ENCODE measurements at places on chromosomes 7 and 10.

DNA sequence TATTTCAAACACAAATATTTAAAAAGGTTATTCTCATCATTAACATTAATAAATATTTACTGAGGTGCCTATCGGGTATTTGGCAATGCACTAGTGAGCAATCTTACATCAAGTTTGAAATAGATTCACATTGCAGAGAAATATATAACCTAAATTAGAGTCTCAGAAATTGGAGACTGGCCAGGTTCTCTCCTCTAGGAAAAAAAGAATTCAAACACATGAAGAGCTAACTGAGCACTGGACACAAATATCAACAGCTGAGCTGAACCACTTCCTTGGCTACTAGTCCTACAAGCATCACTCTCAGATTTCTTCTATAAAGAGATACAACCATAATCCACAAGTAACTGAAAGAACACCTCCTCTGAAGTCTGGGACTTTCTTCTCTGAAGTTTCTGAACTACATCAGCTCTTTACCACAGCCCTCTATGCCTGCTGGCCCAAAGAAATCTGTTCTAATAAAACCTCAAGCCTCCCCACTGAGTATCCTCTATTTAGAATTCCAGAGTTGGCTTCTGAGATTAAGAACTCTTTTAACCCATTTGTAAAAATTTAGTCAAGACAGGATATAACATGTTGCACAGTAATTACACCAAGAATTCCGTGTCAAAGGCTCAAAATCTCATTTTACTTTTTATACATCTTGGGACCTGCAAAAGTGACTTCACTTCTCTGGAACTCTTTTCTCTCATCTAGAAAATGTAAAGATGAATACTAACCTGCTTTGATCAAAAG, 45.2 kb downstream of the MTERF1 start:
- DNase-seq, result no peak

DNA sequence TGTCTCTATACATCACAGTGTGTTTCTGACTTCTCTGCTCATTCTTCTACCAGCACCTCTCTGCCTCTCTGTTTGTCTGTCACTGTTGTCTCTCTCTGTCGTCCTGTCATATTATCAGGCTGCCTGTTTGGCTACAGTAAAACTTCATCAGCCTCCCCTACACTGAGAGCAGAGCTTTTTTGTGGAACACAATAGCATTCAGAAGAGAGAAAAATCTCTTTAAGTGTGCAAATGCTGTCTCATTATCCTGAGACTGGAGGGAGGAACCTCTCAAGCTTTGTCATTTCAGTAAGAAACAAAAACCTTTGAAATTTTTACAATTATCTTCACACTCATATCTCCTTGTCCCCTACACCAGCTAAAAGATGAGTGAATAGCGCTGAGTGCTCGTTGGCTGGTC, 148.4 kb downstream of the PLPP4 start:
- no peak for DNase-seq

GRCh38 chr7:133230591-133231194, 22.2 kb upstream of the EXOC4 start:
- DNase-seq, result peak; percentile 73

DNA sequence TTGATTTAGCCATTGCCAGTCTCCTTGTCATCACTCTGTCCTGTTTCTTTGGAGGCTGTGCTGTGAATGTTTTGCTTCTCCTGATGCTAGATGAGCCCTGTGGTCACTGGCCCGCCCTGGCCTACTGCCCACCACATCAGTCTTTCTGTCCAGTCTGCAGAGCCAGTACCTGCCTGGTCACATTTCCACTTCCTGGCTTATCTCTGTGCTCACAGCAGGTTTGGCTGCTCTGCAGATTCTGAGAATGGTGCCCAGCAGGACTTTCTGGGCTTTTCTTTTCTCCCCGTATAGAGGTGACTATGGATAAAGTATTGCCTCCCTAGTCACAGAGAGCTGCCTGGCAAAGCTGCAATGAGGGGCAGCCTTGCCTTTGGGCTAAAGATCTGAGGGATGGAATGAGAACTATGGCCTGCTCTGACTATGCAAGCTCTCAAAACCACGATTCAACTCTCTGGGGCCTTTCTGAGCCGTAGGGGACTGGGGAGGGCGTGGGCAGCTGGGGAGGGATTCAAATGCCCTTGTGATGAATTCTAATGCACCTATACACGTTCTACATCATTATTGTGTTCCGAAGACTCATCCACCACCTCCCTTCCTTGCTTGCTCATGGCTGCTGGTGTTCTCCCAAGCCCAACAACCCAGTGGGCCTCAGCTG, 410.4 kb upstream of the NPVF start:
- no peak for DNase-seq

- DNase-seq, result no peak
These were observed 762.0 kb downstream of the SORCS1 start for GRCh38 chr10:106402458-106402857.

GRCh38 chr10:6054884-6055283, 7.3 kb downstream of the IL2RA start:
- no peak for DNase-seq

DNA sequence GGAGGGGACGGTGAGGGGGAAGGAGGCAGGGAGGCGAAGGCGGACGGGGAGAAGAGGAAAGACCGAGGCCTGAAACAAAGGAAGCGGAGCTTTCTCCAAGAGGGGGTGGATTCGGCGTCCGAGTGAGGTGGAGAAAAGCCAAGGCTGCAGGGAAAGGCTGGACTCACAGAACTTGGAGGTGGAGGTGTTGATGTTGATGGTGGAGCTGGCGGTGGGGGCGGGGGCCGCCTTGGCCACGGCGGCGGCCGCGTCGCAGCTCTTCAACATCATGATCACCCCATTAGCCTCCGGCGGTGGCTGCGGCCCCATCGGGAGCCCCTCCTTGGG, 578 bp downstream of the CACUL1 start:
- DNase-seq, result no peak

DNA sequence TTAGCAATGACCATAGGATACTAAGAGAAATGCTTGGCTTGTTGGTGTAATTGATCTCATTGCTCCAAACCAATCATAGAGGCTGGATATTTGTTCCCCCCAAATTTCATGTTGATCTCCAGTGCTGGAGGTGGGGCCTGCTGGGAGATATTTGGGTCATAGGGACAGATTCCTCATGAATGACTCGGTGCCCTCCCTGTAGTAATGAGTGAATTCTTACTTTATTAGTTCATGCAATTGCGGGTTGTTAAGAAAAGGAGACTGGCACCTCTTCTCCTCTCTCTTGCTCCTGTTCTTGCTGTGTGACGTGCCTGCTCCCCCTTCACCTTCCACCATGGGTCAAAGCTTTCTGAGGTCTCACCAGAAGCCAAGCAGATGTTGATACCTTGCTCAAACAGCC, 630.1 kb downstream of the CALN1 start:
- DNase-seq, result no peak

GRCh38 chr7:149285603-149286002, 23.6 kb downstream of the ZNF783 start:
- DNase-seq, result peak; percentile 31

DNA sequence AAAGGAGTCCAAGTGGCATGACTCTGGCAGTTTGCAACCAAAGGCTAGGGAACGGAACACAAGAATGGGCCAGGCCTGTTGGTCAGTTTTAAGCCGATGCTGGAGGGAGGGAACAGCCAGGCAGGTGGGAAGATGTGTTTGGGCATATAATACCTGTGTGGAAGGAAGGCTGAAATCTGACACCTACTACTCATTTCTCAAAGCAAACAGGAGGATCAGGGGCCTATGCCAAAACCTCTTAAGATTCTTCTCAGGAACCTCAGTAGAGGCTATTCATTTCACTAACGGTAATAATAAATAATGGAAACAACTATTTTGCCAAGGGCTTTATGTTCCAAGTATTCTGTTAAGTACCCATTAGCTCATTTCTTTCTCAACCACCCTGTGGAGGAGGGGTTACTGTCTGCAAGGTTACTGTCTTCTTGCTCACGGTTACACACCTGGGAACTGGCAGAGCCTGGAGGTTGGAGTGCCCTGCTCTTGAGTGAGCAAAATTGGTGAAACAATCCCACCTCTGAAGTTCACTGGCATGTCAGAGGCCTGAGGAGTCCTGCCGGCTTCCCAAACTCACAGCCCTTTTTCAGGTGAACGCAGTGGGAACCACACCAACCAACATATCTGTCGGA, 35.5 kb downstream of the GOT1 start:
- DNase-seq, result no peak

- DNase-seq, result peak; percentile 80
These were observed 10.9 kb upstream of the MAP3K8 start for GRCh38 chr10:30422981-30423654.

DNA sequence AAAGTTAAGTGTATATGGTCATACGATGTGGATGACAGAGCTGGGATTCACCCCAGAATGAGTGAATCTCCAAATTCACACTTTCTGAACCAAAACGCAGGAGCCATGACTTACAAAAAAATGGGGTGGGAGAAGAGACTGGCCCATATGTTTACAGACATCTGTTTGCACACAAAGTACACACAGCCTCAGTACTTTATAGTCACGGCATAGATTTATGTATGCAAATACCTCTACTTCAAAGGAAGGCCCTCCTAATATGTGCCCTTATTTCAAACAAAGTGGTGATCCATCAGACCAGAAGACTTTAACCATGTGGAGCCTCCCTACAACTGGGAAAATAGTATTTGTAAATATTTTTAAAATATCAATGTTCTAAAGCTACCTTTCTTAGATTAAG, 22.2 kb upstream of the JMJD1C start:
- DNase-seq, result no peak

DNA sequence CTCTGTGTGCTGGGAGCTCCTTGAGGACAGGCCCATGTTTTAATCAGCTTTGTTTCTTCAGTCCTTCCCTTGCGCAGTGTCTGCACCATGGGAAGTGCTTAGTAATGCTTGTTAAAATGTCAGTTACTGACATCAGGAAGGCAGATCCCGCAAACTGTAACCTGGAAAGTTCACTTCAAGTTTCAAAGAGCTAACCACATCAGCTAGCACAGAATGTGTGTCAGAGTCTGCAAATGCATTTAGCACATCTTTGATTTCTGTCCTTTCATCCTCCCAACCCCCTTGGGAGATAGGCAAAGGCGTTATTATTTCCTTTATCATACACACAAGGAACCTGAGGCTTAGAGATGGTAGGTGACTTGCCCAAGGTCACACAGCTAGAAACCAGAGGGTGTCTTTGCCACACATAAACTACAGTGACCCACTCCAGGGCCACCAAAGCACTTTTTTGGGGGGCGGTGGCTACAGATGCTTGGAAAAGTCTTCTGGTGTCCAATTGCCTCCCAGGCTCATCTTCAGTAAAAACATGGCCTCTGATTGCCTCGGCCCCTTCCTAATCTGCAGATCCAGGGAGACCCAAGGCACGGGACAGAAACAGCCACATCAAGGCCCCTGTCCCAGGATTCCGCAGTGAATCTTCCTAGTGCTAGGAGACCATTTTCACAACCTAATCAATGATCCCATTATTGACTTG, 116.2 kb upstream of the GPR26 start:
- DNase-seq, result no peak

- no peak for DNase-seq
These were observed 36.7 kb downstream of the TMEM248 start for GRCh38 chr7:66957595-66958290.

GRCh38 chr10:75253281-75254220, 17.8 kb upstream of the COMTD1 start:
- DNase-seq, result no peak

- no peak for DNase-seq
These were observed 15.5 kb upstream of the TRIL start for GRCh38 chr7:28973591-28973990.

DNA sequence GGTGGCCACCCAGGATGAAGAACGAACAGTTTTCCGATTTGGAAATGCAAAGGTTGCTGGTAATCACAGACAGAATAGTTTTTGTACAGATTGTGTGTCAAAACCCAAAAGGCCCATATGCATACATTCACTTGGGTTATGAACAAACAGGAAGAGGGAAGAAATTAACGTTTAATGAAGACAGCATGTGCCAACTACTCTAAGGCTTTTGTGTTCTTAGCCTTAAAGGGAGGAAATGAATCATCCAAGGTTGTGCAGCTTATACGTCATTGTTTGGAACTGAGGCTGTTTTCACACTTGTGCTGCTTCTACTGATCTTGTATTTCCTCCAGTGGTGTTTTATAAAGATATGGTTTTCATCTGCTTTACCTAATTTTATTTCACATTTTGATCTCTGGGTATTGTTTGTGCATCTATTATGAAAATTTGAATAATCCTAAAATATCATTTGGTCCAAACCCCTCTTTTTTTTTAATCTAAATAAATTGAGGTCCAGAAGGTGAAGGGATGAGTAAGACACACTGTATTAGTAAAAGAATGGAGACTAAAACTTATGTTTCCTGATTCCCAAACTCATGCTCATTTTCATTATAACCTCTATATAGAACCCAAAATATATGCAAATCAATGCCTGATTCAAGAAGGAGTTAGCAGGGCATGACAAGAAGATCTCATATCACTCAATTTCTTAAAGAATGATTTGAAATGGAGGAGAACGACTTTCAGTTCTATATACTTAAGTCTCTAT, 373.1 kb downstream of the THSD7A start:
- DNase-seq, result peak; percentile 11

DNA sequence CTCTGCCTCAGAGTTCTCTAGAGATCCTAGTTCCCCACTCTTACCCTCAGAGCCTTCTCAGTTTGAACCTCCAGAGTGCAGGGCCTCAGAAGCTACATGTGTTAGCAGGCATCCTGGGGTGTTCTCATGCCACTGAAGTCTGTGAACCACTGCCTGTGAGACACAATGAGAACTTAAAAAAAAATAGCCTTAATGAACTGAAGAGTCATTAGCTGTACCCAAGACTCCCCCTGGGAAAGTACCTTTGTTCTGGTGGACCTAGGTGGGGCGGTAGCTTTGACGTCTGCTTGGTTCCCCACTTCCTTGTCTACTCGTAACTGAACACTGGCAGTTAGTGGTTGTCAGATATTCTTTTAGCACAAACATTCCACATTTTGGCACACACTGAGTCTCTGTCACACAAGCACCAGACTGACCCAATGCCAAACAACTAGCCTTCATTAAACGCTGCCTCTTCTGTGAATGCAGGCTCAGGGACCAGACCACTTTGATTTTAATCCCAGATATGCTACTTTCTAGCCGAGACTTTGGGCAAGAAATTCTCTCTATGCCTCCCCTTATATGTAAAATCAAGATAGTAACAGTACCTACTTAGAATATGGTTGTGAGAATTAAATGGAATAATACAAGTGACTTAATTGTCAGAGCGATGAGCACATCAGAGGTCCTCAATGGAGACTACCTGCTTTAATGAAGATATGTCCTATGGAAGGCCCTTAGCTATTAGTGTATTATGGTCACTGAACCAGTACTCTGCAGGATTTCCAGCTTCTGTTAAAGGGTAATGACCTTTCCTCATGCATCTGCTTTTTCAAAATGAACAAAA, 75.3 kb upstream of the CC2D2B start:
- peak; percentile 21 for DNase-seq

- DNase-seq, result no peak
These were observed 559.0 kb upstream of the NRP1 start for GRCh38 chr10:33893506-33893905.

DNA sequence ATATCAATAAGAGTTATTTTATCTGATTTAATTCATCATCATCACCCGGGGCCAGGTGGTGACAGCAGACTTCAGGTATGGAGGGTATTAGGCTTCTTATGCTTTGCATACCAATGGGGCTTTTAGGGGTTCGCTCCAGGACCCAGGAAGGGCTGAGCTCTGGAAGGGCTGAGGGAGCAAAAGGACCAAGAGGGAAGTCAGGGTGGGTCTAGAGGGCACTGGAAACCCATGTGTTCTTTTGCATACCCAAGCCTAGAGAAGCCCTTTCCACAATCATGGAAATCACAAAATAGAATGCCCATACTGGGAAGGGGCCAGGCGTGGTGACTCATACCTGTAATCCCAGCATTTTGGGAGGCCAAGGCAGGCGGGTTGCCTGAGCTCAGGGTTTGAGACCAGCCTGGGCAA, 30.9 kb upstream of the VCL start:
- DNase-seq, result no peak

GRCh38 chr10:61050120-61050745, 106.2 kb upstream of the RHOBTB1 start:
- no peak for DNase-seq

Data from hematopoietic multipotent progenitor cell treated with erythropoietin and hydrocortisone succinate and interleukin-3 and kit ligand, for 4 days (in vitro differentiated cells).